AG09309 (cell line): ENCODE measurements at places on chromosomes 4 and X.

- no peak for DNase-seq
Measured at GRCh38 chr4:86358257-86358656, 1.6 kb downstream of the MAPK10 start.

DNA sequence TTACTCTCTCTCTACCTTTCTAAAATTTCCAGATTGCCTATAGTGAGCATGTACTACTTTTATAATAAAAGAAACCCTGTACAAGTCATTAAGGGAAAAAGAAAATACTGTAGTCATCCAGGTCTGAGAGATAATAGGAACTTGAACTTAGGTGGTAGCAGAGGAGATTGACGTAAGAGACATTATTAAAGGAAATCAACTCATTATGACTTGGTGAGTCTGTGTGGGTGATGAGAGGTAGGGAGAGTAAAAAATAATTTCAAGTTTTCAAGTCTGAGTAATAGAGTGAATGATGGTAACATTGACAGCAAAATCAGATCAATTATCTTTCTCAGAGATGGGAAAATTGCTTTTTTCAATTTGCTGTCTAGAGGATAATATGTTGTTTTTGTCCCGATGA is 44.0 kb upstream of the ZCCHC12 start:
- no peak for DNase-seq

GRCh38 chrX:70087857-70088630 is 25.8 kb downstream of the OTUD6A start:
- DNase-seq: no peak

DNA sequence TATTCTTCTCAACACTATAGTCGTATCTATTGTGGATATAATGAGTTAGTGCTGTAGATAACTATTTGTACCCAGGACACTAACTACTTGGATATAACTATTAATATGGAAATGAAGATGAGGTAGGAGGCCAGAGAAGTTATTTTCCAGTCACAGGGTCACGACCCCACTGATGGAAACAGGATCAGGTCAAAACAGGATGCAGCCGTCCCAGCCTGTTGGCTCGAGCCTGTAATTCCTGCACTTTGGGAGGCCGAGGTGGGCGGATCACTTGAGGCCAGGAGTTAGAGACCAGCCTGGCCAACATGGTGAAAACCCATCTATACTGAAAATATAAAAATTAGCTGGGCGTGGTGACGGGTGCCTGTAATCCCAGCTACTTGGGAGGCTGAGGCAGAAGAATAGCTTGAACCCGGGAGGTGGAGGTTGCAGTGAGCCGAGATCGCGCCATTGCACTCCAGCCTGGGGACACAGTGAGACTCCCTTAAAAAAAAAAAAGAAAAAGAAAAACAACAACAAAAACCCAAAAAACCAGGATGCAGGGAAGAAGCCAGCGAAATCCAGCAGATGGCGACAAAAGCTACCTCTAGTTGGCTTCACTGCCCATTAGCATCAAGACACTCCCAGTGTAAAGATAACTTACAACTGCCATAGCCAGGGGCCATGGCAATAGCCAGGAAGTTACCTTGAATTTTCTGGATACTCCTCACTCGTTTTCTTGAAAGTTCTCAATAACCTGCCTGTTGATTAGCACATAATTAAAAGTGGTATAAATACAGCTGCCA is 37.9 kb upstream of the NKAP start:
- no peak for DNase-seq

DNA sequence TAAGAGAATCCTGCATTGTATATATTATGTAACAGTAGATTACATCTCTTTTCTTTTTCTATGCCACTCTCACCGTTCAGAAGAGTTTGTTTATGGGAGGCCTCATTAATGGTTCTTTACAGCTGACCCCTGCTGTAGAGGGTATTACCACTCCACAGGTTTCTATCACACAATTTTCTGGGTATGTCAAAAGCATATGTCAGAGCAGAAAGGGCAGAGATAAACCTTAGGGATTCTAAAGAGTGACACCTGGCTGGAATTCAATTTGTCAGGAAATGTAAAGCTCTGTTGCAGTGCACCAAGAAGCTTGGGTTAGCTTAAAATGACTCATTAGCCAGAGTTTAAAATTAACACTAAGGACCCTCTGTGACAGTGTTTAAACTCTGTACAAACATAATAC is 658.7 kb downstream of the PCDH18 start:
- DNase-seq: no peak

DNA sequence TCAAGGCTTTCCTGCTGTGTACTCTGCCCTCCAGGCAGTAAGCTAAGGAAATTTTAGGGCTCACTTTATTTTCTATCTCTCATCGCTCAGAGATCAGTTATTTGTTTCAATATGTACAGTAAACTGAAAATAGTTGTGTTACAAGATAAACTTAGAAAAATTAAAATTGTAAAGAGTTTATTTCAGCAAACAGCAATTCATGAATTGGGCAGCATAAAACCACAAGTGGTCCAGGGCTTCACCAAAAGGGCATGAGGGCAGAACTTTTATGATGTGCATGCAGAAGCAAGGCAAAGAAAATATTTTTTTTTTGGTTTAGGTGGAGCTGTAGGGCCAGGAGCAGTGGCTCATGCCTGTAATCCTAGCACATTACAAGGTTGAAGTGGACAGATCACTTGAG is 20.1 kb upstream of the MAGEA11 start:
- no peak for DNase-seq

DNA sequence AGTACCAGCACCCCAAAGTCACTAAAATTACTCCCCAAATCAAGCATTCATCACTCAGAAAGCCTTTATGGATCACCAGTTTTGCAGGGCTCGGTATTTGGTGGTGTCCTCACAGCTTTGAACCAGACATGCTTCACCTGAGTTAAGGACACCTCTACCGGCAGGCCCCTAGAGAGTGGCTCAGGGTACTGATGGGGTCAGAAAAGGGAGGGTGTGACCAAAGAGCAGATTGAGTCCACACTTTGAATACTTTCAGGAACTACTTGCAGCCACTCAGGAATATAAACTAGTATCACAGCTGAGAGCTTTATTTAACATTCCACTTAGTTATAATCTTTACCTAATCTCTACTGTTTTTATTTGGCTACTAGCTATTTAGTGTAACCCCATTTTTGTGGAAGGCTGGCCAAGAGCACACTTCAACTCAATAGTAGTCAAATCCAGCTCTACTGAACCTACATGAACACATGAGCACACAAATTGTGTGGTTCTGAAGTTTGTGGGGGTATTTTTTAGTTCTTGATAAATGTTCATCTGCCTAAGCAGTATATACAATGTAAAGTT is 109.6 kb upstream of the SPRY1 start:
- DNase-seq: no peak

GRCh38 chr4:10096201-10096977 is 20.2 kb downstream of the WDR1 start:
- peak; percentile 69 for DNase-seq

GRCh38 chr4:60948008-60948407 is 252.1 kb upstream of the ADGRL3 start:
- no peak for DNase-seq

GRCh38 chr4:20368926-20369325 is 117.2 kb downstream of the SLIT2 start:
- DNase-seq: no peak

DNA sequence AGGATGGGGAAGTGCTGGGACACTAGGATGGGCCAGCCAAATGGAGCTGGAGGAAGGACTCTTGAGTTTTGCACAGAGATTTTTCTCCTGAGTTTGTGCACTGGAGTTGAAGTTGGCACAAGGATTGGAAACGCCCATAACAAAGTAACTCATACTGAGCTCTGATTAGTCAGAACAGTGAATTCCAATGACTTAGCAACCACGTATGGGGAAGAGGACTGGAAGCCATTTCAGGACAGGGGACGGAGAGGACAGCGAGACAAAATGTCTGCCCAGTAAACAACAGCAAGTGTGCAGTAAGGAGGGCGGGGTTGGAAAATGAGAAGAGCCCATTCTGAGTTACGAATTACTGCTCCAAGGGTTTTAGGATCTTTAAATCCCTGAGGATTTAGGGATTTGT is 5.9 kb downstream of the RIPPLY1 start:
- DNase-seq: no peak
